ENCODE measurements at places on chromosomes 16 and 17.

DNA sequence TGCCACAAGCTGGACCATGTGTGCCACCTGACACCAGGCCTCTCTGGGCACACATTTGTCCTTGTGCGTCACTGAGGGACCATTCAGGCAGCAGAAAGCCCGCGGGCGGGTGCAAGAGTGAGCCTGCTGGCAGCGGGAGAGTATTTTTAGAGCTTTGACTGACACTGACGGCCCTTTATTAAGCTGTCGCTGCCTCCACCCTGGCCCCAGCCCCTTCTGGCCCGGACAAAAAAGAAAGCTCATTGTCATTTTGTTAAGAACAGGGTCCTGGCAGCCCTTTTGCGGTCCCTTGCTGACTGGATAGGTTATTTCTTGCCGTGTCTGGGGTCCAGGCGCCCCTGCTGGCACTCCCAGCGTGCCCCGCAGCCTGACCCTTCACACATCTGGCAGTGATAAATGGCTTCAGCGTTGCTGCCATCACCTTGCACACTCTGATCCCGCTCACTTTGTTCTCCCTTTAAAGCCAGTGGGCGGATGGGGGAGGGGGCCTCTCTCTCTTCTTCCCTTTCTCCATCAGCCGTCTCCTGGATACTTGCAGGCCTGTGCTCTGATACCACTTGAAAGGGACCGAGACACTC, 78.4 kb upstream of the NKD1 start:
- DNase-seq: no peak

DNA sequence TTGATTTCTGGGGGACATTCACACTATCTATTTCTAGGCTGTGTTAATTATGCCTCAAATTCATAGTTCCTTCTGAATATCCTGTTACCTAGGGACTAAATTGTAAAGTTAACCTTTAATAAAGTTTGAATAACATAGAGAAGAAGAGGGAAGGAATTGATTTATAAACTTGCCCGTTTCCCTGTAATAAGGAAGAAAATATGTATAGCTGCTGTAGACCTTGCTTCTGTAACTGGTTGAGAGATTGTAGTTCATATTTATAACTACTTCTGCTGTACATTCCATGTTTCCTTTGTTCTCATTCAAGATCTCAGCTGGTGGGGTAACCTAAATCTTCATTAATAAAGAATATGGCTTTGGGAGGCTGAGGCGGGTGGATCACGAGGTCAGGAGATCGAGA, 19.2 kb downstream of the NF1 start:
- DNase-seq: no peak

- no peak for DNase-seq
Observed at GRCh38 chr17:57674894-57675293, 70.2 kb downstream of the CCDC182 start.

GRCh38 chr16:51532551-51532950, 381.5 kb upstream of the SALL1 start:
- no peak for DNase-seq

GRCh38 chr17:60311186-60311585, 80.7 kb downstream of the USP32 start:
- DNase-seq: no peak
